ENCODE measurements at places on chromosomes 2 and 18. TPM values are rescaled to one million over a fixed set of nuclear protein-coding genes. Genes with fewer than 3 reads are reported as not detected.

PDE11A gene
- 0.52 TPM for polyA plus RNA-seq

RIT2 gene
- not detected for polyA plus RNA-seq

GRHL1 gene
- 0.48 TPM for polyA plus RNA-seq

FSIP2 gene
- 0.93 TPM for polyA plus RNA-seq

LOXL3 gene
- polyA plus RNA-seq: 7.3 TPM

ONECUT2 gene
- polyA plus RNA-seq: 1.1 TPM

STAT1 gene
- 31.1 TPM for polyA plus RNA-seq

SGPP2 gene
- polyA plus RNA-seq: 2.9 TPM

CHRND gene
- polyA plus RNA-seq: 137 TPM

SPATA3 gene
- polyA plus RNA-seq: not detected

HEATR5B gene
- 14.1 TPM for polyA plus RNA-seq

TAF4B gene
- polyA plus RNA-seq: 2.3 TPM

SLC40A1 gene
- 37.9 TPM for polyA plus RNA-seq

TNS1 gene
- polyA plus RNA-seq: 114 TPM

CABLES1 gene
- polyA plus RNA-seq: 7.8 TPM

All from muscle of leg (tissue), 16 donors.